ENCODE measurements at places on chromosomes 16 and 17.
A peak's percentile ranks its signal among the peaks of the same experiment; 100 is the strongest.

DNA sequence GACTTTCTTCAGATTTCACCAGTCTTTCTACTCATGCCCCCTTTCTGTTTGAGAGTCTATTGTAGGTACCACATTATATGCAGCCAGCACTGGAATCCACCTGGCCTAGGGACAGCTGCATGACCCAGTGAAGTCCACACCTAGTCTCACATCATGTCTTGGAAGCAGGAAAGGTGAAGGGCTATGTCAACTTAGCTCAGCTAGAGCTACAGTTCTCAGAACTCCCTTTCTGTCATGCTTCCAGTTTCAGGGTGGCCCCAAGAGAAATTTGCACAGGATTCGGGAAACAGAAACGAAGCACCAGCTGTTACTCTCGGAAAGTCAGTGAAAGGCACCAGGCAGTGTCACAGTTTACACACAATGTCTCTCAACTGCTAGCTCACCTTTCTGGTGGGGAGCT lies 51.6 kb upstream of the NLRP1 start:
- H3K36me3 ChIP-seq = no peaks in the 10 kb centered on the region
- no peak overlapping the region for H3K4me3 ChIP-seq
- H3K27ac ChIP-seq = no peak overlapping the region
- H3K27me3 ChIP-seq = no peaks in the 10 kb centered on the region
- DNase-seq = no peak

DNA sequence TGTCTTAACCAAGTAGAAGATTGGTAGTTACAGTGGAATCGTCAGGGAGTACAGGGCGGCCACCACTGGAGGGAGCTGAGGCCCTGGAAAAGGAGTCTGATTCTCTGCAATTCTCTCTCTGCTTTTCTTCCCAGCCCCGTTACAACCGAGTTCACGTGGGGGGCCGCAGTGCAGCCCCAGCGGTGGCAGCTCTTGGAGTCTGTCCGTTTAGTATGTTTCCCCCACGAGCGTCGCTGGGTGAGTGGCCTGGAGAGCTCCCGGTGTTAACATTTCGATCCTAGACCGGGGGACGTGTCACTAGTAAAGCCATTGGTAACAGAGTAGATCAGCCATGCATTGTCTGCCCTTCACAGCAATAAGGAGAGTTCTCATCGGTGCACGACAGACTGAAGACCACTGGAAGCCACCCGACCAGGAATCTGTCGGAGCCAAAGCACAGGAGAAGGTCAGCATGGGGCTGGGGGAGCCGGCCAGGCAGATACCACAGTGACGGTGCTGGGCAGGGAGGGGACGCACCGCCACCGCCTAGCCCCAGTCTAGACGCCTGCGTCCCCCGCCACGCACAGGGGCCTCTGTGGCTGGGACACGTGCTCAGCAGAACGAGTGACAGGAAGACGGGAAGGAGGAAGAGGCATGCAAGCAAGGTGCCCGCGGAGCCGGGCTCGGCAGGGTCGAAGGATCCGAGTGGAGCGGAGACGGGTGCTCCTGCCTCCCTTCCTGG lies 15.7 kb downstream of the SLC16A3 start:
- H3K27ac ChIP-seq = no peak overlapping the region
- no peaks in the 10 kb centered on the region for H3K27me3 ChIP-seq
- H3K4me1 ChIP-seq = peaks cover 70% of the 10 kb centered on the region
- peak; percentile 58 for DNase-seq

DNA sequence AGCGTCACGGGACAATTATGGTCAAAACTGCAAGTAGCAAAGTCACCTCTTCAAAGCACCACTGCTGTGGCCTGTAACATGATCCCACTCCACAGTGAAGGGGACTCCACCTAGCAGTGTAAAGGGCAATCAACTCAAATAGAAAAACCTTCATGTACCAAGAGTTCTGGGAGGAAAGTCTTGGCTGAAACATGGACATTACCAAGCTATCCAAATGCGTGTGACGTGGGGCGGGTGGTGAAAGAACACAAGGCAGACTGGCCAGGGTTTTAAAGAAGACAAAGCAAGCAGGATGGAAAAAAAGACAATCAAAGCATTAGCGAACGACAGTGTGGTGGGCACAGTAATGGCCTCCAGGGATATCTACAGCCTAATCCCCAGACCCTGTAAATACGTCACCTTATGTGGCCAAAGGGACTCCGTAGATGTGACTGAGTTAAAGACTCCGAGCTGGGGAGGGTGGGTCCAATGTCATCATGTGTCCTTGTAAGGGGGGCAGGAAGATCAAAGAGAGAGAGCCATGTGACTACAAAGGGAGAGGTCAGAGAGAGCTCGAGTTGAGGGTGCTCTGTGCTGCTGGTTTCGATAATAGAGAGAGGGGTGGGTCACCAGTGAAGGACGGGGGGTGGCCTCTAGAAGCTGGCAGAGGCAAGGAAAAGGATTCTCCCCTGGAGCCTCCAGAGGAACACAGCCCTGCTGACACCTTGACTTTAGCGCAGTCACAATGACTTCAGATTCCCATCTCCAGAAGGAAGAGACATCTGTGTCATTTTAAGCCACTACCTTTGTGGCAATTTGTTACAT lies 6.0 kb downstream of the HSDL1 start:
- no peak for DNase-seq
- no peaks in the 10 kb centered on the region for H3K36me3 ChIP-seq
- no peaks in the 10 kb centered on the region for H3K27me3 ChIP-seq

DNA sequence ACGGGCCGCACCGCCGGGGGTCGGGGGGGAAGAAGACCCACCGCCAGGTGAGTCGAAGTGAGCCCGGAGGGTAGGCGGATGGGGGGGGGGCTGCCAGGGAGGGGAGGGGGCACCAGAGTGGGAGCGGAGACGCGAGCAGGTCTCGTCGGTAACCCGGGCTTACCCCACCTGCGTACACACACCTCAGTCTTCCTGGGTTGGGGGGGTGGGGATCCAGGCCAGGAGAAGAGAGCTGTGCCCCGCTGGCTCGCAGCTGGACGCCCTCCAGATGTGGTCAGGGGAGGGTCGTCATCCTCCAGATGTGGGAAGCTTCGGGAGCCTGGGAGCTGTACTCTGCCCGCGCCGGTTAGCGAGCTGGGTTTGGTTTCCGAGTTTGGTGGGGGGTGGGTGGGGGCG lies 1.2 kb downstream of the CACNA1G start:
- H3K4me3 ChIP-seq = no peak overlapping the region
- no peak overlapping the region for H3K27ac ChIP-seq
- H3K27me3 ChIP-seq = no peaks in the 10 kb centered on the region
- peaks cover 31% of the 10 kb centered on the region for H3K4me1 ChIP-seq

GRCh38 chr17:19574956-19575355 lies 41.3 kb downstream of the SLC47A1 start:
- H3K27me3 ChIP-seq = no peaks in the 10 kb centered on the region
- H3K36me3 ChIP-seq = no peaks in the 10 kb centered on the region
- H3K4me1 ChIP-seq = peaks cover 8% of the 10 kb centered on the region

GRCh38 chr16:89446975-89447293 lies 43.4 kb downstream of the ANKRD11 start:
- H3K36me3 ChIP-seq = no peaks in the 10 kb centered on the region
- H3K4me1 ChIP-seq = peaks cover 36% of the 10 kb centered on the region
- no peak overlapping the region for H3K4me3 ChIP-seq
- no peak overlapping the region for H3K27ac ChIP-seq
- no peaks in the 10 kb centered on the region for H3K27me3 ChIP-seq
- no peak for DNase-seq

GRCh38 chr17:39631403-39631802 lies 4.7 kb downstream of the PPP1R1B start:
- H3K4me1 ChIP-seq = peaks cover 46% of the 10 kb centered on the region
- no peak overlapping the region for H3K4me3 ChIP-seq
- no peak for DNase-seq
- H3K36me3 ChIP-seq = no peaks in the 10 kb centered on the region

- no peak overlapping the region for H3K27ac ChIP-seq
- no peak overlapping the region for H3K4me3 ChIP-seq
- H3K36me3 ChIP-seq = no peaks in the 10 kb centered on the region
- H3K4me1 ChIP-seq = no peaks in the 10 kb centered on the region
These were observed 30.7 kb upstream of the ICAM2 start for GRCh38 chr17:64051153-64051552.

Data from testis (tissue), 5 donors.